ENCODE measurements at places on chromosomes 3 and 15.

- no peak for DNase-seq
These were observed 22.7 kb upstream of the OR5K1 start for GRCh38 chr3:98440283-98440682.

DNA sequence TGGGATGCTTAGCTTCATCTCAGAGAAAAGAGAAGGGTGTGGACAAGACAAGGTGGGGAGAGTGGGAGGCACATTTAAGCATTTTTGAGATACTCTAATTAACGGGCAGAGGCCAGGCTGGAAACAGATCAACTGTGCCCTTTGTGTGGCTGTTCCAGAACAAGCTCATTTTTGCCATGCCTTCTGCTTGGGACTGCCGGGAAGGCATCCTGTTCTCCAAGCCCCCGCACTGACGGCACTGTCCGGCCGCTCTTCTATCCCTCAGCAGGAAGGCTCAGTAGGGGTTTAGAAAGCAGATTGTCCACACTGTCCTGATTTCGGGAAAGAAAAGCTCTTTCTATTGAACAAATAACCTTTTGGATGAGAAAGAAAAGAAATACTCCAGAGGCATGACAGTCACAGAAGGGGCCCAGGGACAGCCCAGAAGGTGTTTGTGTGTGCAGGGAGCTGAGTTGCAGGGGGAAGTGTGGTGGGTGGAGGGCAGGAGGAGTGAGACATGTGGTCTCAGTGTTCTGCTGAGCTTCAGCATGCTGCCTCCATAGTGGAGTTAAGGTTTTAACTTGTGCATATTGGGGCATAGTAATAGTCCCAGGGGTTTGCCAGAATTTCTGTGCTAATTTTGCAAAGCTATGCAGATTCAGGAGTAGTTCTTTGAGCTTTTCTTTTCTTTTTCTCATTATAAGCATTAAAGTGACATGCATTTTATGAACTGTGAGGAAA lies 27.3 kb downstream of the SV2B start:
- DNase-seq = peak; percentile 11

DNA sequence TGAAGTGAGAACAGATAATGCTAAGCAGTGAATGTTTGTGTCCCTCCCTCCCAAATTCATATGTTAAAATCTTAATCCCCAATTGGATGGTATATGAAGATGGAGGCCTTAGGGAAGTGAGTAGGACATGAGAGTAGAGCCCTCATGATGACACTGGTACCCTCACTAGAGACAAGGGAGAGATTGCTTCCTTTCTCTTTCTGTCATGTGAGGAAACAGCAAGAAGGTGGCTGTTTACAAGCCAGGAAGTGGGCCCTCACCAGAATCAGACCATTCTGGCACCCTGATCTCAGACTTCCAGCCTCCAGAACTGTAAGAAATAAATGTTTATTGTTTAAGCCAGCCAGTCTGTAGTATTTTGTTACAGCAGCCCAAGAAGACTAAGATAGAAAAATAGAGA lies 209.5 kb downstream of the SATB1 start:
- DNase-seq = no peak

GRCh38 chr15:69992348-69992747 lies 105.4 kb downstream of the TLE3 start:
- DNase-seq = no peak

DNA sequence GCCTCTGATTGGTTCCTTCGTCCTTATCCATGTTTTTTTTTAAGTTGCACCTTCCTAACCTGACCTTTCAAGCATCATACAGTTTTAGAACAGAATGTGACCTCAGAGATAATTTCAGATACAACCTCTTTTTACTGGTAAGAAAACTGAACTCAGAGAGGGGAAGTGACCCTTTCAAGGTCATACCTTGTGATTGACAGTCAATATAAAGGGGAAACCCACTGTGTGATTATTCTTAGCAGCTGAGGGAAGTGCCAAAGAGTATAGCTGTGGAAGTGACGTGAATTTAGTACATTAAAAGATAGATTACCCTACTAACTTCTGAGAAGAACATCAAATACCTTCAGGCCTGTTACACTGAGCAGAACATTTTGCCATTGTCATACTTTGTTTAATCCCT lies 319.4 kb downstream of the NEK10 start:
- DNase-seq = no peak

- DNase-seq = no peak
These were observed 22.0 kb downstream of the AADAC start for GRCh38 chr3:151835751-151836525.

- DNase-seq = no peak
These were observed 269.4 kb upstream of the ZPLD1 start for GRCh38 chr3:102165367-102165766.

DNA sequence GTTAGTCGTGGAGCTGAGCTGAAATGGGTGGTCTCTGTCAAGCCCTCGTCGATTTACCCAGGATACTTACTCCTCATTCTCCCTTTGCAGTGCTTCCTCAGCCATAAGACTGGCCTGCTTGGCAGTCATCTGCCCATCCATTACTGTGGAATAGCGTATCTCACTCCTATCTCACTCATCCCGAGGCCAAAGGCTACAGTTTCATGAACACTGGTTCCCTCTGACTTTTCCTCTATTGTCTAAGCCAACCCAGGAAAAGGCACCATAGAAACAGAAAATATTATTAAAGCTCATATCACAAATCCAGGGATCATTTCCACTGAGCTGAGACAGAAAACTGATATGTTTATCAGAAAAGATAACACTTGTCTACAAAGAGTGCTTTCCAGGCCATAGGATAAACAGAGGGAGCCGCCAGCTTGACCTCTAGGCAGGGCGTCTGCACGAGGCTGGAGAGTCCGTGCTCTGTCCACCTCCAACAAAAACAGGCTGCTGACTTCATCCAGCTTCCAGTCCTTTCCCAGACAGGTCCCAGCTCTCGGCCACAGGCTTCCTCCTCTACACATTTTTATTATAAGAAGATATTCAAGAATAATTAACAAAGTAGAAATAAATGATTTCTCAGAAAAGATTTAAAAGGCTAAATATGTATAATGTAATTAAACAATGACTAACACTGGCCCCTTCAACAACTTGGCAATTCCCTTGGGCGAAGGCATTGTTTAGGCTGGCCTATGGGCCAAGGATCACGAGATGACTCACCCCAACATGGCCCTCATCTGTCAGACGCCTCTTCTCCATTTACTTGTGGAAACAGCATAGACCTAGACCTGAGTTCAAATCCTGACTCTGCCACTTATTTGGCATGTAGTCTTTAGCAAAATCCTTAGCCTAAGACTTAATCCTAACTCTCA lies 27.4 kb upstream of the BOC start:
- no peak for DNase-seq

Measured in NCI-H1694 treated with DMSO at 0.1 percent for 48 hours (cell line).